ENCODE measurements at places on chromosomes 11 and 22.

GRCh38 chr22:17265649-17266248 lies 46.5 kb upstream of the ADA2 start:
- DNase-seq, result no peak

DNA sequence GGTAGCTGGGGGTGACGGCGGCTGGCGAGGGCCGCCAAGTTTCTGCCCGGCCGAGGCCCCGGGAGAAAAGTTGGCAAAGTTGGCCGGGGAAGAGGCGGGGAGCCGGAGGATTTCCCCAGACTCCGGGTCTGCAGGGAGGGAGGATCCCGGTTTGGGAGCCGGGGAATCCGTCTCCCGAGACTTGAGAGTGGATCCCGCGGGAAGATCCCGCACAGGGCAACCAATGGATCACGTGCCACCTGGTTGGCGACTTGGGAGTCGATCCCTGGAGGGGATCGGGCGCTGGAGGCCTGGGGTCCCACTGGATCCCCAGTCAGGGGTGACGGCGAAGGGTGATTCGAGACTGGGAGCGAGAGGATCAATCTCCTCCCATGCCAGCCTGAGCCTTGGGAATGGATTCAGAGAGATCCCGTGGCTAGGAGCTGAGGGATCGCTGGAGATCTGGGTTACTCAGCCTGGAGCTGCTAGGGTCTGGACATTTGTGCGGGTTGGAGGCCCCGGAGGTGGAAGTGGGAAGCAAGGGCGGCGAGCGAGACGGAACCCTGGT lies 394 bp downstream of the KIAA1671 start:
- DNase-seq, result no peak

DNA sequence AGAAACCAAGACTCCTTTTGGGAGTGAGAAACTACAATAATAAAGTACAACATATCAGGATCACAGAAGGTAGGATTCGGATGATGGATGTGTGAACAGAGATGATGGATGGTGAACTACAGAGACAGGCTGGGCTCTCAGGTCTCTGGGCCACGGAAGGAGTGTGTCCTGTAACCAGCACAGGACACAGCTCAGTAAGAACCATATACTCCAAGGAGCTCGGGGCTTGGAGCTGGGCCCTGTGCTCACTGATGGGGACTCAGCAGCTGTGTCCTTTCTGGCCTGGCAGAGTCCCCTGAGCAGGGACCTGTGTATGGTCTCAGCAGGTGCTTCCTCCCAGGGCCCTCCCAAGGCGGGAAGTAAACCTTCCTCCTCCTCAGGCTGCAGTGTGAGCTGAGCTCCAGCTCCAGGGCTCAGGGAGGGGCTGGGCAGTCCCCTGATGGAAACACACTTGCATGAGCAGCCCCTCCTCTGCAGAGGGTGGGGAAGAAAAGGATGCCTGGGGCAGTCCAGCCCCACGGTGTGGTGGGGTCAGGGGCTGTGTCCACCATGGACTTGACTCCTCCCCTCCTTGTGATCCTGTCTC lies 39.8 kb upstream of the TOP3B start:
- no peak for DNase-seq

DNA sequence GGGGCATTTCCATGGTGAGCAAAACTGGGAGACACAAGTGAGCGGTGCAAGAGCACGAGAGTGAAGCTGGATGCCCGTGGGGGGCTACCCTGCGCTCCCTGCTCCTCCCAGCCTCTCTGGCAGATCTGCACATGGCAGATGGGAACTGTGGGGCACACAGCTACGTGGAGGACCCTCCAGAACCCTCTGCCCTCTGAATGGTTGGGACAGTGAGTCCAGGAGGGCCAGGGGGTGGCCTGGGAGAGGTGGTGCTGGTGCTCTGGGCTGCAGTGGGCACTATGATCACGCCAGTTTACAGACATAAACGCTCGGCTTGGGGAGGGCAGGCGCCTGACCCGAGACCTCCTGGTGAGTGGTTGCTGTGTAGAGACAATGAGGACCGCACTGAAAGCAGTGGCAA lies 205.9 kb downstream of the CTTN start:
- DNase-seq, result no peak

GRCh38 chr11:35614939-35615569 lies 3.2 kb upstream of the FJX1 start:
- no peak for DNase-seq
